ENCODE measurements at places on chromosomes 7 and 10. TPM values are rescaled to one million over a fixed set of nuclear protein-coding genes. Genes with fewer than 3 reads are reported as not detected.

AGMO gene
- 0.35 TPM for total RNA-seq

CALHM3 gene
- total RNA-seq, result not detected

CNPY1 gene
- not detected for total RNA-seq

TAS2R40 gene
- not detected for total RNA-seq

ADGRA1 gene
- not detected for total RNA-seq

RGR gene
- total RNA-seq, result not detected

SRGN gene
- 41.5 TPM for total RNA-seq

CYP3A5 gene
- total RNA-seq, result not detected

NKX1-2 gene
- not detected for total RNA-seq

Data from smooth muscle cell of the coronary artery (primary cell).